ENCODE measurements at places on chromosomes 12 and 14.

DNA sequence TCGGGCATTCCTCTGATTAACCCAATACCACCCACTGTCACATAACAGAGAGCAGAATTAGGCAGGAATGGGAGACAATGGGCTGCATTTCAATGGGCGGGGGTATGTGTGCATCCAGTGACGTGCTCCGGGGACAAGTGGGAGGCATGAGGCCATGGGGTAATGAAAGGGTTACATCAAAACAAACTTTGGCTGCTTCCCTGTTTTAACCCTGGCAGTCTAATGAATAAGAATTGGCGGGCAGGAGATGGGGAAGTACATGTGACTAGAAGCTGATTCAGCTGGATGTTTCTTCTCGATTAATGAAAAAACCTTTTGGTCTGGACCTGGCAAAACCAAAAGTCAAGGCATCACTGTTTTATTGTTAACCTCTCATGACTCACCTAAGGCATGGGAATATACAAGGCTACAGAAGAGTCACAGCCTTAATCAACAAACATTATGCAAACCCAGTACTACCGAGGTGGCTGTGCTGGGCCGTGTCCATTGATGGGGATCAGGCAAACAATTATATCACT lies 44.2 kb downstream of the SOCS2 start:
- DNase-seq, result no peak

- DNase-seq, result no peak
Measured at GRCh38 chr12:42923156-42923555, 333.6 kb upstream of the PRICKLE1 start.

DNA sequence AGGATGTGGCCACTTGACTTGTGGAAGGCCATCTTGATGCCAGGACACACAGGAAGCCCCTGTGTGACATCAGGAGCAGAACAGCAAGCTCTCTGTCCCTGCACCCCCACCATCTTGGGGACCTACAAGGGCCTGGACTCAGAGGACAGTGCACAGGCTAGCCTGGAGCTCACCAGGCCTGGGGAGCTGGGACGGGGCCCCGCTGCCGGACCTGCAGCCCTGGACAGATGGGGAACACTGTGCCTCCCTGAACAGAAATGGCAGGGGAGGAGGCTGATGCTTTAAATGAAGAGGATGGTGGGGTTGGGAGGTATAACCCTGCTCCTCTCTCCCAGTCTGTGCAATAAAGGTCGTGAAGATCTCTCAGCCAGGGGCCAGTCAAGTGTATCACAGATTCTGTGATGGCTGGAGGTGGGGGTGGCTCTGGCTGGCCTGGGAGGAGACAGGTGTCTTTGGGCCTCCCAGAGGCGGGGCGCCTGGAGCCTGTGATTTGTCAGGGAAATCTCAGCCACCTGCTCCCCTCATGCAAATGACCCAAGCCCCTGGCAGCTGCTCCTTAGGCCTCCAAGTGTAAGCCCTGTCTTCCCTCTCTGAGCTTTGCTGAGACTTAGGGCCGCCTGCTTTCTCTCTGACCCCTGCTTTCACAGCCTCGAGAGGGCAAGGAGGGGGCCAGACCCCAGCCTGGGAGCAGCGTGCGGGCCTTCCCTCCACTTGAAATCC lies 1.1 kb upstream of the GNB3 start:
- no peak for DNase-seq

DNA sequence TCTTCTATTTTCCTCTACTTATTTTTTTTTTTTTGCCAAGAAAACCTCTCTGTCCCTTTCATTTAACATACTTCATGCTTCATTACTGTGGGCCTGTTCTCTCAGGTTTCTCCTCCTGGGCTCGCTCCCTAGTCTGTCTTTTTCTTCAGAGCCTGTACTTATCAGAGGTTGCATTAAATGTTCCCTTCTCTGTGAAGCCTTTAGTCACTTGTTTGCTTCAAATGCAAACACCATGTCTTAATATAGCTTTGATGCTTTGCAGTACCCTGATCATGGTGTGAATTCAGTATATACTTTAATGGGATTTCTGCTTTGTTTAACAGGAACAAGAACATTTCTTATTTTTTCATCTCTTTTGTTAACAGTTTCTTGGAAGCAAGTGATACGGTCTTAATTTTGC lies 72.7 kb upstream of the DNM1L start:
- DNase-seq, result no peak

GRCh38 chr14:74892745-74893144 lies 11.0 kb downstream of the DLST start:
- DNase-seq, result no peak

DNA sequence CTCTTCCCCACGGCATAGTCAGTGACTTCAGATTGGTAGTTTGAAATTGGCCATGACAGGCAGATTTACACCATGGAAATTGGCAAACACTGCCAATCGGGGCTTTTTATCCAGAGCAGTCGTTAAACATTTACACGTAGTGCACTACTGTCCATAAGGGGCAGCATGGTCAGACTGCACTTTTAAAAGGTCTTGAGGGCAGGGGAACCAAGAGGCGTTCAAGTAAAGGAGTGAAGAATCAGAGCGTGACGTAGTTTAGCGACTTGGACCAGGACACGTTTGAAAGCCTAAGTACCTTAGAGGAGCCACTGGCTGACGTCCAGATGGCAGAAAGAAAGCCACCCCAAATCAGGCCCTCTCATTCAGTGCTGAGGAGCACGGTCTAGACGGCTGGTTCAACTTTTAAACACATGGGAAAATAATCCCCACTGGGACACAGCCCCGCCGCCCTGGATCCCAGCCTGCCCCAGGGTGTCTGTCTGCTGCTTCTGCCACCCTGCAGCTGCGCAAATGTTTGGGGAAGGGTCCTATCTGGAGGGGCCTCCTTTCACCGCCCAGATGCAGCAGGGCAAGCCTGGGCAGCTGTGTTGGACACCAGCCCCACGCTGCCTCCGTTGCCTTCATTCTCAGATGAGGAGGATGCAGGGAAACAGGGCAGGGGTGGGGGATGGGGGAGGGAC lies 52.5 kb upstream of the PPP2R5C start:
- no peak for DNase-seq

- DNase-seq, result no peak
Measured at GRCh38 chr12:2255311-2255710, 202.5 kb downstream of the CACNA1C start.

GRCh38 chr12:5586201-5586600 lies 154.3 kb downstream of the NTF3 start:
- peak; percentile 33 for DNase-seq

DNA sequence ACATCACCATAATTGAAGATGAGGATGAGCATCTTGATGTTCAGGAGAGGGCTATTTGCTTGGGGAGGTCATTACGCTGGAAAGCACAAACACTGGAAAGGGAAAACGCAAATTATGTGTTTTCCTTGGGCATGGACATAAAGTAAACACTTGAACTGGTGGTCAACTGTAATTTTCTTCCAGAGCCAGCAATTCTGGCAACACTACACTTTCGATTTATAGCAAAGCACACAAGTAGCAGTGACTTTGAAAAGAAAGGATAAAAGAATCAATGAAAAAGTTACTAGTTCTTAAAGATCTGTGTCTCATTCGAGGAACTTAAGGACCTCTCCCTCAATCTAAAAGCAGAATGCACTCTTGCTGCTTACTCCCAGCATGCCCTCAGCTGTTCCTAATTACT lies 2.2 kb downstream of the CLEC14A start:
- DNase-seq, result no peak

GRCh38 chr12:33322519-33322918 lies 117.1 kb downstream of the SYT10 start:
- no peak for DNase-seq

DNA sequence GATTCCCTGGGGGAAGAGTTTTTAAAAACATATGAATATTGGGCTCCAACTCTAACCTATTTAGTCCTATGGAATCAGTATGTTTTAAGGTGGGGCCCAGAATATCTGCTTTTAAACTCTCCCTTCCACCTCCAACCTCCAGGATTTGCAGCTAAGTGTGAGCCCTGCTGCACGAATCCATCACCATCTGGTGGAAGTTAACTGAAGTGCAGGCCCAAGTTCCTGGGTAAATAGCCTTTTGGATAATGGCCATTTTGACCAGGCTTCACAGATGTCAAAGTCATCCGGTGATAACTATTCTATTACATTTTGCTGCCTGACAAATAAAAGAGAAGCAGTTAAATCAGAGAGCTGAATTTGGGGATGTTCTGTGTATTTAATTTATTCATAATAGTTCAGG lies 58.1 kb upstream of the RMST start:
- DNase-seq, result peak; percentile 5

- DNase-seq, result no peak
Measured at GRCh38 chr12:69988481-69989321, 163.7 kb downstream of the MYRFL start.

DNA sequence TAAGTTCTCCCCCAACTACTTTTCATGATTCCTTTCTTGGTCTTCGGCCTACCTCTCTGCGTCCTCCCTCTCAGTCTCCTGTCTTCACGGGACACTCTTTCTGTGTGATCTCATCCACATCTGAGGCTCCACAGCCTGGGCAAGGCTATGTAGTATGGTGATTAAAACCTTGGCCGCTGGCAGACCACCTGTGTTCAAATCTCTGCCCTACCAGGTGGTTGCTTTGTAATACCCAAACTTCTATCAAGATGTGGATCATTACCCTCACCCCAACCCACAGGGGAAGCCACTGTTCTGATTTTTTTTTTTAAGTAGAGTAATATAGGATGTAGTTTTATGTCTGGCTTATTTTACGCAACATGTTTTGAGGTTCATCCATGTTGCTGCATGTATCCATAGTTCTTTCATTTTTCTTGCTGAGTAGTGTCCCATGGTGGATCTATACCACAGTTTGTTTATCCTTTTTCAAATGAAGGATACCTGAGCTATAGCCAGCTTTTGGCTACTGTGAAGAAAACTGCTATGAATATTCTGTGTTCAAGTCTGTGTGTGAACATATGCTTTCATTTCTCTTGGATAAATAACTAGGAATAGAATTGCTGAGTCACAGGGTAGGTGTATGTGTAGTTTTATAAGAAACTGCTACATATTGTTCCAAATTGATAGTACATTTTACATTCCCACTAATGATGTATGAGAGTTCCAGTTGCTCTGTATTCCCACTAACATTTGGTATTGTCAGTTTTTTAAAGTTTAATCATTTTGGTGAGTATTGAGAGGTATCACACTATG lies 8.3 kb upstream of the STAT6 start:
- DNase-seq, result no peak

DNA sequence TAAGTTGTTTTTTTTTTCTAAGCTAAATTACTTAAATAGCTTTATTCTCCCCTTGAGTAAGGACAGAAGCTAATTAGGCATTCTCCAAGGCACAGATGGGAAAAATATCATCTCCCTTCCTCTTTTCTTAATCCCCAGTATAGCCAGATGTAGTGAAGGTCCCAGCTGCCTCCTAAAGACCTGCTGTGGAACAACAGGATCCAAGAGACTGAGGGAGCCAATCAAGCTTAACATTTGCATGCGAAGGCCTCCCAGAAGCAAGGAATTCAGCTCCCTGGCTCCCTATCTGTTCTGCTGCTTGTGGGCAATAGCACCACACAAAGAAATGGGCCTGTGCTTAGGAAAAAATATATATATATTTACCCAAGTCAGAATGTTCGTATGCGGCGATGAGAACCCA lies 255.2 kb downstream of the SYT1 start:
- no peak for DNase-seq

- peak; percentile 63 for DNase-seq
Measured at GRCh38 chr12:12561371-12562015, 1.2 kb downstream of the DUSP16 start.

DNA sequence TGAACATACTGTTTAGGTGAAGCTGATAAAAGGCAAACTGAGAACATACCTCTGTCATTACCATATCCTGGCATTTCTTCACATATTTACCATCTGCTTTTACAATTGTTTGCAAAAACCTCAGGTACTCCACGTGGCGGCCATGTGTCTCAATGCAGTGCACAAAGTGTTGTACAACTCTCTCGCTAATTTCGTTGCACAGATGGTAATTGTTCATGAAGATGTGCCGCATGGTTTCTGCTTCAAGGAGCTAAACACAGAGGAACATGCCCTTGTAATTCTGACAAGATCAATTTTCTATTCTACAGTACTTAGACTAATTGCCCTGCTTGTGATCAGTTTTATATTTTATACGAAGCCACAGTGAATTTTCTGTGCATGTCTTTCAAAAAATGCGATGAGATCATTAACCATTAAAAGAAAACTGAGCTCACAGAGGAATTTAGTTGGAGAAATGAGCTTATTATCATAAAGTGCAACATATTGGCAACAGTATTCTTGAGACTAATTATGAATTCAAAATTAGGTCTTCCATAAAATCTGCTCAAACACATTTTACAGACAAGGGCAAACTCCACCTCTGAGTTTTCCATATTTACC lies 233.8 kb downstream of the ITPR2 start:
- DNase-seq, result no peak

DNA sequence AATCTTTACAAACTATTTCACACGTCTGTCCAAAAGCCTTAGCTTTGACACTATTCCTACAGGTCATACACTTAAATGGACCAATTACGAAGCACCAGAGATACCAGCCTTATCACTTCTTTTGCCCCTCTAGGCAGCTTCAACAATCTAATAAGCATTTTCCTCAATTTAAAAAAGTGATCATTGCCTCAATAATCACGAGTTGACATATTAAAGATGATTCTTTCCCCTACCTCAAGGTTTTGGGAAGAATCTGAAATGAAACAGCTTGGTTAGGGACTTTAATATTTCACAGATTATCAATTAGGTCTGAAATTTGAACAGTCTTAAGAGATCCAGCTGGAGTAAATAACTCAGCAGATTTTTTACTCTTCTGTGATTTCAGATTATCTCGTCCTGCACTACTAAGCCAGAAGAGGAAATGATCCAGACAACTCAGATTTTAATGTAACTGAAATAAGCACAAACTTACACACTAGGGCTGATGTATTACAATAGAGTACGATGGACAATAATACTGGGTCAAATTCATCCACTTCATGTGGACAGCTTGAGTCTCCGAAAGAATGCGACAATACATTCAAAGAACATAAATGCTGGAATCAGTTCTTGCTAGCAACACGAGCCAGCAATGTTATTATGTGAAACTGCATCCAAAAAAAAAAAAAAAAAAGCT lies 15.9 kb downstream of the UBE2N start:
- DNase-seq, result no peak

- DNase-seq, result peak; percentile 96
Measured at GRCh38 chr12:569803-570434, 93.3 kb downstream of the NINJ2 start.

DNA sequence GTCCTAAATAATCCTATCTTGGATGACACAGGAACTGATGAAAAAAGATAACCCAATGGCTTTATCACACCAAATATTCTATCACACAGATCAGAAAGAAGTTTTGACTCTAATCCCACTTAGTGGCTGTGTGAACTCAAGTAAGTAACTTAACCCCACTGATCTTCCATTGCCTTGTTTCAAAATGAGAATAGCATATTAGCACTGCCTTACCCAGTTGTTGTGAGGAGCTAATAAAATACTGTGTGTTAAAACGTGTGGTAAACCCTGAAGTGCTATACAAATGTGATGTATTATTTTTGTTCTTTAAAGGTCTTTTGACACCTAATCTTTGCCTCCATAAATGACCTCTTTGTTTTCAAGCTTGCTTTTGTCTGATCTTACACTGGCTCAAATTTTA lies 60.9 kb upstream of the ARID2 start:
- no peak for DNase-seq
